Stimulated activated naive CD8-positive, alpha-beta T cell treated with anti-CD3 and anti-CD28 coated beads, Interleukin-15, amount 100 ng/mL, for 72 hours (primary cell): ENCODE measurements at places on chromosomes 5 and 9.

DNA sequence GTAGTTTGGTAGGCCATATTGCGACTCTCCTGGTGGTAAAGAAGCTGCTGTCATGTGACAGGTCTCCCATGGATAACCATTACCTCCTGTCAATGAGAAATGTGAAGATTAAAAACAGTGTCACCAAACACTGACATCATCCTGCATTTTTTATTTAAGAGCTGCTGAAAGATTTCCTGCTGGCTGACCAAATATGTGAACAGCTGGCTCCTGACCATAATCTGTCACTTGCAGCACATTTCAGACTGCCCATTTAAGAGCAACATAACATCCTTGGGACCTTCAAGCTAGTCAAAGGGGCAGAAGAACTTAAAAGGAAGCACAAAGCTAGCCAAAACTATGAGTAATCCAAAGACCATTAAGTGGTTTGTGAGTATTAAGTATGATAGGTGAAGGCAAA is 288.0 kb downstream of the IZUMO3 start:
- no peak for DNase-seq

GRCh38 chr5:150227606-150228273 is 37.9 kb downstream of the SLC6A7 start:
- DNase-seq: no peak

DNA sequence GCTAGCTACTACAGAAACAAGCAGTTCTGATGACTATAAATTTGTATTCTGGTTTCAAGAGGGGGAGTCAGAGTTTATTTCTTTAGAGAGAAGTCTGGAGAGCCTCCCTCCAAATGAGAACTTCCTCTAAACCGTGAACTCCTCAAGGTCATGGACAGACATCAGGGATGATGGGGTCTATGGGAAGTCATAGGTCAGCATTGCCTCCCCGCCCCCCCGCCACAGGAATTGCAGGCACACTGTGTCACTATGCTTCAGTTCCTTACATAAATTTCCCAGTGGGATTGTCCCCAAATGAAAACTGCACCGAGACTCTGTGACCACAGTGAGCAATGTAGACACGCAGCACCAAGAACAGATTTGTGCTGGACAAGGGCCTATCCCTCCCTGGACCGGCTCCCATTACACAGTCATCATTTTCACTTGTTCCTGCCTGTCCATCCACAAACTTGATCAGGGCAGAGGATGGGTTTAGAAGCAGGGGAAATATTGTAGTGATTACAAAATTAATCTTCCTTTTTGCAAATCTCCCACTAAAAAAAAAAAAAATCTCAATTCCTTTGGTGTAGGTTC is 300.3 kb downstream of the EFNA5 start:
- DNase-seq: no peak

DNA sequence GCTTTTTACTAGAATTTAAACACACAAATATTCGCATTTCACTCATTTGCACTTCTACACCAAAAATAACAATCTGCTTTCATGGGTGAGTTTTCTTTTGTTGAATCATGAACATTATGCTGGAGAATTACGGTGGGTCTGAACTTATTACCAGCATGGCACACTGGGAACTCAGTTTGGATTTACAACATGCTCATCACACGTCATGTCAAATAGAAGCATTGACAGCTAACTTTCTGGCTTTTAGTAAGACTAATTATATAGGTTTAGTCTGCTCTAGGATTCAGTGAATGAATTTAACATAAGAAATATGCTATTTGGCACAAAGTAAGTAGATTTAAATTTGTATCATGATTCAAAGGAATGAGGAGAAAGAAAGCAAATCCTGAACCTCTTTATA is 290.4 kb downstream of the TMEM167A start:
- DNase-seq: no peak

DNA sequence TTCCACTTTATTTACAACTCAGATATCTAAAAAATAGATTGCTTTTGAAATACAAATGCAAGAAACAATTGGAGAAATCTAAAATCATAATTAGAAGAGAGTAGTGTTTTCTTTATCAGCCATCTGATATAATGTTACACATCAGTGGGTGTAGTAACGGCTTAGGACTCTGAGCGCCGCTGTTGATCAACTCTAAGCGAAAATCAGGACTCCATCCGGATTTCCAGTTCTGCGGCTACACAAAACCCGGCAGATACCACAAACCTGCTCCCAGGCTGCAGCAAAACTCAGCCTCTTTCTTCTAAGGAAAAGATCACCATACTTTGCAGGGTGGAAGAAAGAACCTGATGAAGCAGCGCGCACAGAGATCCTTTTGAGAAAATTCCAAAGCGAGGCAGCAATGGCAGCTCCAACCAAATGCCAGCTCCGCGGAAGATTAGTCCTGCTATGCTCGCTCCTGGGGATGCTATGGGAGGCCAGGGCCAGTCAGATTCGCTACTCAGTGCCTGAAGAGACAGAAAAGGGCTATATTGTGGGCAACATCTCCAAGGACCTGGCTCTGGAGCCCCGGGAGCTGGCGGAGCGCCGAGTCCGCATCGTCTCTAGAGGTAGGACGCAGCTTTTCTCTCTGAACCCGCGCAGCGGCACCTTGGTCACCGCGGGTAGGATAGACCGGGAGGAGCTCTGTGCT is at the start of gene PCDHGA9:
Gene PCDHGA9 (plus strand): TSS at position 226 of the 691 bp plus-strand sequence. CDS start 175 bp downstream, at position 401.
- DNase-seq: no peak

GRCh38 chr5:139847790-139848507 is 52.3 kb downstream of the PSD2 start:
- DNase-seq: peak; percentile 81

- no peak for DNase-seq
Observed at GRCh38 chr5:53779541-53779981, 219.1 kb downstream of the NDUFS4 start.

GRCh38 chr5:172959824-172960799 is 888 bp downstream of the RPL26L1 start:
- DNase-seq: peak; percentile 24

DNA sequence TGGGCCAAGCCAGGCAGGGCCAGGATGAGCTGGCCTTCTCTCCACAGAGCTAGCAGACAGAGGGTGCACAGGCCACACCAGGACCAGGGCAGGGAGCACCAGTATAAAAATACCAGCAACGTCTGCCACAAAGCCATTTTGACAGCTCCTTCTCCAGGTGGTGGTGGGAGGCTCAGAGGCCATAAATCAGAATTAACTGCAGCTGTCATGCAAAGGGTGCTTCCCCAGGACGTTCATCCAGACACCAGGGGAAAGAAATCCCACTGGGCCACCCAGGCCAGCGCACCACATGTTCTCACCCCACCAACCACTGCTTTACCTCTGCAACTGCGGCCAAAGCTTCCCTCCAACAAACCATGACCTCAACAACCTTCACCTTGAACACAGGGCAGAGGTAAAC is 403.7 kb upstream of the TRPC7 start:
- no peak for DNase-seq

- no peak for DNase-seq
Observed at GRCh38 chr9:80811003-80811402, 878.3 kb downstream of the TLE1 start.

DNA sequence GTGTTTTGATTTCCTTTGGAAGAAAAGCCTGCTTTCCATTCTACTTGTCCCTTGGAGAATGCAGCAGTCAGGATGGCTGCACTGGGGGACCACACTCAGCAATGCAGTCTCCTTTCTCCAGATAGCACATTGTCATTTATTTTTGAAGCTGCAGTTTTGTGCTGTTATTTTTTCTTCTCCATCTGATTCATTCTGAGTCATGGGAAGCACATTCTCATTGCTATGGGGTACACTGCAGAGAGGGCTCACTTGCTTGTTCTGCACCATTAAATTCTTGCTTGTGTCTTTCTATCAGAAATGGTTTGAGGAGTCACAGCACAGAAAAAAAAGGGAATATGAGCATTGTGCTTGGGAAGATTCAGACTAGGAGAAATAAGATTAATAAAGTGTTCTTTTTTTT is 39.7 kb upstream of the POC5 start:
- no peak for DNase-seq

GRCh38 chr9:94167376-94167890 is 83.2 kb downstream of the PTPDC1 start:
- DNase-seq: no peak

DNA sequence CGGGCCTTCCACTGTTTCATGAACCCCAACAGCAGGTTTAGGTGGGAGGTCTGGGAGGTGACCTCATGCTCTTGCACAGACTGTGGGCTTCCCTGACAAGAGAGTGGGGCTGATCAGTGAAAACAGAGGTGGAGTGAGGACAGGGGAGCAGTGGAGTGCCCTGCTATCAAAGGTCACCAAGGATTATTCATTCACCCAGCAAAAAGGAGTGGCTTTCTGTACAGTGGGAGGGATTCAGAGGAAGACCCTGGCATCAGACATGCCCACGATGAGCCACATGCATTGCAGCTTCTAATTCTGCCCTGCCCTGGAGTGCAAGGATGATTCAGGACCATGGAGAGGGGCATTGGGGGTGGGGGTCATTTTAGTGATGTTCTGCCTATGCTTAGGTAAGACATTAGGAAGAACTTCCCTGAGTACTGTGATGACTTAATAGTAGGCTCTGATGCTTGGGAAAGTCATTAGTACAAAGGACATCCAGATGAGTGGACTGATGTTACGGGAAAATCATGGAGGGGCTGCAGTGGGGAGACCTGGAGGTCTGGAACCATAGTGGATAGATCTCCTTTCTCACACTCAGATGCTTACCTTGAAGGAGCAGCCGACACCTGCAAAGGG is 12.8 kb downstream of the TRAF1 start:
- no peak for DNase-seq

GRCh38 chr9:89454498-89455355 is 43.2 kb downstream of the SEMA4D start:
- DNase-seq: no peak

GRCh38 chr5:151949701-151950308 is 25.2 kb upstream of the GLRA1 start:
- no peak for DNase-seq

GRCh38 chr5:127757576-127757975 is 54.4 kb downstream of the CCDC192 start:
- DNase-seq: no peak

DNA sequence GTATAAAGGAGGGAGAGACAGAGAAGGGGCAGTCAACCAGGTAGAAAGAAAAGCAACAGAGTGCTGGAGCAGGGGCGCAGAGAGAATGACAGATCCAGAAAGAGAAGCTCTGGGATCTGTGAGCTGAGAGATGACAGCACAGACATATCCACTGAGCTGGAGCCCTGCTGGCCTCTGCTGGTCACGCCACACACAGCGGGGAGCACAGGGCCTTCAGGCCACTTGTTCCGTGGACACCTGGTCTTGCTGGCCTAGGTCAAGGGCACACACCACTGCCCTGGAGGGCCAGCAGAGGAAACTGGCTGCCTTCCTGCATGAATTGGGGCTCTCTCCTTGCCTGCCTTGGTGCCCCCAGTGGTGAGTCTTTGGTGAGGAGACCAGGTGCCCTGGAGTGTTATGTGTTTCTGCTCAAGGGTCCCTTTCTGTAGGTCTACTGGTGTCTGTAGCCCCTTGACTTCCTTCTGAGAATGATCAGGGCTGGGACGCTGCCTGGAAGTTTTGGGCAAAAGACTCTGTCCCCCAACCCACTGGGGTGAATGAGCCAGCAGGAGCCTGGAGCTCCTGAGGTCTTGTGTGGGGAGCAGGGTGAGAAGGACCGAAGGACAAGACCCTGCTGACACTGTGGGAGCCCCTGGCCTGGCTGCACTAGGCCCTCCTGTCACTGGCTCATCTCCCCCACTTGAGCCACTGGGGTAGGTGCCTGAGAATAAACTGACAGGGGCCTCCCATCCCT is 59.2 kb upstream of the ADAMTS2 start:
- no peak for DNase-seq

DNA sequence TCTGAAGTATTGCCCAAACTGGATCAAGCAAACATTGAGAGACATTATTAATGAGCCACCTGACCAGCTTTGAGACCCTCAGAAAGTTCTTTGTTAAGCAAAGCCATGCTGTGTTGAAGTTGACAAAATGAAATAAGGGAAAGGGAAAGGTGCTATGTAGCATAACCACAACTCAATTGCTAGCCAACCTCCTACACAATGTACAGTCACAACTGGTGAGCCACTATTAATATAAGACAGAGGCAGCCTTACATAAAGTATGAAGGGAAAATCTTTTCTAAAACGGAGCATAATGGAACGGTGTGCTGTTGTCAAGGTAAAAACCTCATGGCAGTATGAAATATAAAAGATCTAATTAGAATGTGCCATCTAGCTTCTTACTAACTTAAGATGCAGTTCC is 375.8 kb upstream of the ST8SIA4 start:
- DNase-seq: no peak

DNA sequence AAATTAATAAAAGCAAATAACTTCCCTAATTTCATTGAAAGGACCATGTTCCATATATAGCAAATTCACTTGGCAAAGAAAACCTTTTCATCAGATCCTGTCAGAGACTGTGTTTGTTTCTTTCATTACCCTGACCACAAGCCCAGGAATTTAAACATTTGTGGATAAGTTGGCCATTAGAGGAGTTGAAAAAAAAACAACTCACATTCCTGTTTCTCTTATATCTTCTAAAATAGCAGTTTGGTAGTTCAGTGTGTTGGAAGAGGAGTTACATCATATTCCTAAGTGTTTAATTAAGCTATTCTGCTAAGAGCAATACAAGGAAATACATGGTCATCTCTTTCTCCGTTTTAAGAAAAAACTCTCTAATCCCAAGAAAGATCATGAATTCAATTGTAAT is 505.6 kb downstream of the TLE1 start:
- DNase-seq: no peak

DNA sequence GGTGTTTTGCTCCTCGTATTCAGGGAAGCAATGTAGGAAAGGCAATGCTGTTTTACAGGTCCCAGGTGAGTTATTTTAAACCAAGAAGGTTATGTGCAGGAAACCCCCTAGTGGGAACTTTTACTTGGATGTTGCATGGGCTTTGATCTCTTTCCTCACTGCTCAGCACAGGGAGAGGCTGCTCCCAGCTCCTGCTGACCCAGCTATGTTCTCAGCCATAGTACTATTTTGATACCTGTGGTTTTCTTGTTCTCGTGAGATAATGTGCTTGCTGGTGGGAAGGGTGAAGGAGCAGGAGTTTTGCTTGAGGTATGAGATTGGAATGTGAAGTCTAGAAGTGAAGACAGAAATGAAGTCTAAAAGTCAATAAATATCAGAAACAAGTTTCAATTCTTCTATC is 265.6 kb upstream of the FBXL7 start:
- DNase-seq: no peak

DNA sequence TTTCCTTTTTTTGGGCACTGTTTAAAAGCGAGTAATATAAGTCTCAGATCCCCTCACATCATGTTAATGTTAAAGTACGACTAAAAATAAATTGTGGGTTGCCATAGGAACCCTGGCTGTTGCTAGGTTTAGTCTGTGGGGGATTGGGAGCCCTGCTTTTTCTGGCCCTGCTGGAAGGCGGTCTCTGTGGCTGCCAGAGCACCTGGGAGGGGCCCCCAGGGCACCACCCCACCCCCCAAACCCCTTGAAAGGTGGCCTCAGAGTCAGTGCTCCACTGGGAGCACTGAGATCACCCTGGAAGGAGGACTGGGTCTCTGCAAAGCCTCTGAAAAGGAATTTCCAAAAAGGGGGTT is 66.2 kb upstream of the NEURL1B start:
- no peak for DNase-seq

DNA sequence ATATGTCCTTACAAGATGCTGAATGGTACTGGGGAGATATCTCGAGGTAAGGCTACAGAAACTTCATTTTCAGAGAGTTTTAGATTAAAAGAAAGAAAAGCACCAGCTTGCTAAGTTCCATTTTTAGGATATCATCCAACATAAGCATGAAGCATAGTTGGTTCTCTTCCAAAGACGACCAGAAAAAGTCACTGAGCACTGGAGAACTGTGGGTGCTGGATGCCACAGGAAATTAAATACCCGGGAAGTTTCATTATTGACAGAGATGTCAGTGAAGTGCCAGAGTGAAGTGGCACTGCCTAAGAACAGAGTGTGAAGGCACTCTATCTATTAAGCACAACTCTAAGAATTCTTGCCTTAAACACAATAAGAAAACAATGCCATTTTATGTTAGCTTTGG is 76.8 kb downstream of the PIK3R1 start:
- DNase-seq: no peak
